GOT3 (cell line): ENCODE measurements at places on chromosomes 1 and 21.

DNA sequence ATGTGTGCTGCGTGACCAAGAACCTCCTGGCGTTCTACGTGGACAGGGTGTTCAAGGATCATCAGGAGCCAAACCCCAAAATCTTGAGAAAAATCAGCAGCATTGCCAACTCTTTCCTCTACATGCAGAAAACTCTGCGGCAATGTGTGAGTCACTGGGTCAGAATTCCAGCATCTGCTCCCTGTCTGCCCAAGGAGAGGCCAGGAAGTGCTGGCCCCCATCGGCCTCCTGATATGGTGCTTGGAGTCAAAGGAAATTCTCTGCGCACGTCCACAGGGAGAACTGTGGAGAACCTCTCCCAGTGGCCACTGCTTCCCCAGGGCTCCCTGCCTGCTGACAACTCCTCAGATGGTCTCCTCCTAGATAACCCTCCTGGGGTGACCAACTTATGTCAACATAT is 25.6 kb upstream of the IL20 start:
- no peak for DNase-seq

GRCh38 chr1:2582391-2582790 is 4.2 kb upstream of the PRXL2B start:
- no peak for DNase-seq

- DNase-seq = no peak
These were observed 126.9 kb upstream of the SLC35F3 start for GRCh38 chr1:233777566-233777965.

DNA sequence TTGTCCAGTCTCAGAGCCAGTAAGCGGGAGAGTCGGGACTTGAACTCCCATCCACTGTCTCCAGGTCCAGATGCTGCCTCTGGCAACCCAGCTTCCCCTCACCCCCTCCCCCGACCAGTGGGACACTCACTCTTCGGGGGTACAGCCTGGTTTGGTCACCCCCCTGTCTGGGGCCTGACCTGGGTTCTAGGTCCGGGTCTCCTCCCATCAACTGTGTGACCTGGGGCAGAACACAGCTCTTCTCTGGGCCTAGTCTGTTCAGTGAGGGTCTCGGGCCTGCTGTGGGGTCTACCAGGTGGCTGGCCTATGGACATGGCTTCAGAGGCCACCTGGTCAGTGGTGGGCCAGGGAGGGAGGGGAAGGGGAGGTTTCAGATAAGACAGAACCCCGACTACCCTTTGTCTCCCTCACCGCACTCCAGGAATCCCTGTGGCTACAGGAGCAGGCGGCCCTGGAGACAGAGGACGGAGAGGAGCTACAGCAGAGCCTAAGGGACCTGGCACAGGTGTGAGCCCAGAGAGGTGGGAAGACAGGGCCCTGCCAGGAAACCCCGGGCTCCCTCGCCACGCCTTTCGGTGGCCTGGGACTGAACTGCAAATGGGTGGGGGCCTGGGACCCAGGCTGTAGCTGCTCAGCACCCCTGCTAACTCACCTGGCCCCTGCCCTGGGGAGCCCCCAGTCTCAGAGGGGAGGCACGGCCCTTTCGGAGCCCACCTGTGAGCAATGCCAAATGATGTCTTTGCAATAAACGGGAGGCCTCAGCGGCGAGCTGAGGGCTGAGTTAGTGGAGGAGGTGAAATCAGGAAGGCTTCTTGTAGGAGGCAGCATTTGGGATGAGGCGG is 4.1 kb upstream of the NBPF3 start:
- no peak for DNase-seq

DNA sequence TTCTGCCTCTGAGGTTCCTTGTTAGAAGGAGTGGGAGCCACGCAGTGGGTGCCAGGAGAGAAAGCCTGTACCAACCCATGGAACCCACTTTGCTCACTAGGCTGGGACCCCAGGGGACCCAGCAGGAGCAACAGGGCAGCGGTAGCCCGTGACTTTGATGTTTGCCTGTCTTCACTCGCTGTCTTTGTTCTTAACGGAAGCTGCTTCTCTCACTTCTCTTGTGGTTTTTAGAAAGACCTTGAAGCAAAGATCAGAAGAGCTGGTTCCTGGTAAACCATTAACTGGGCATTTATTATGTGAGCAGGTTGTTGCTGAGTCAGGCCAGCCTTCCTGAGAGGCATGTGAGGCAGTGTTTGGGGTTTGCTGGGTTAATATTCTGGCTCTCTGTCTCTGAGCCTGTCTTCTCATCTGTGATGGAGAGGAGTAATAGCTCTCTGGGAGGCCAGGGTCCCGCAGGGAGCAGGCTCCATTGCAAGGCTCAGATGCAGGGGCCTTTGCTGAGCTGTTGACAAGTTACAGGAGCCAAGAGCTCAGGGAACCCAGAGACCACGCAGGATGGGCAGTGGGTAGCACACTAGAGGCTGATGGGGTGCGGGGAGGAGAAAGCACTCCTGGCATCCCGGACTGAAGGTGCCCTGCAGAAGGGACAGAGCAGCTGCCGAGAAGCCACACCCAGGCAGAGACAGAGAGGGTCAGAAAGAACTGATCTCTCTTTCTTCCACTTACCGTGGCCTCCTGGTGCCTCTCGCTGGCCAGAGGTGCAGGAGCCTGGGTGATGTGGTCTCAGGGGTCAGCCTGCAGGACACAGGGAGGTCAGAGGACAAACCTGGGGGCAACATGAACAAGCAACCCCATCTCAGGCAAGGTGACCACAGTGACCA is 367.5 kb upstream of the C1orf174 start:
- no peak for DNase-seq

- DNase-seq = no peak
These were observed 69.8 kb downstream of the TNR start for GRCh38 chr1:175673371-175674150.

GRCh38 chr1:180169640-180170195 is 15.0 kb downstream of the QSOX1 start:
- DNase-seq = no peak

- DNase-seq = no peak
These were observed 15.5 kb upstream of the JAK1 start for GRCh38 chr1:64981601-64982533.

DNA sequence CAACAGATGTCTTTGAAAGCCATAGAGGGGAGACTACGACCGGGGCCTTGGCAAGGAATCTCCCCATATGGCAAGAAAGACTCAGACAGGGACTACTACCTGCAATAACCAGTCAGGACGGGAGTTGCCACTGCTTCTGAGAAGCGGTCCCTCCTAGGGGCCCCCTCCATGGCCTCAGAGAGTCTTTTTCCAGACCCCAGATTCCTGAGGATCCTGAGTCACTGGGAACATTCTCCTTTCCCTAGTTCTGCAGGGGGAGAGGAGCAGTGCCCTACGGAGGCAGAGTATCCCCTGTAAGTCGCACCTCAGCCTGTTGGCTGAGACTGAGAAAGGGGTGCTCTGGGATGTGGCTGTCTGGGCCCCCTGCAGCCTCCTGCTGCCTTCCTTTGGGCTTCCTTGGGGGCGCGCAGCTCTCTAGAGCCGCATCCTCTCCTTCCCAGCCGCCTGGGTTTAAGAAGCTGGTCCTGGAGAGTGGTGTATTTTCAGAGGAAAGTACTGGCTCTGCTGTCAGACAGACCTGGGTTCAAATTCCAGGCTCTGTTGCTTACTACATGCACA is 7.8 kb downstream of the GLIS1 start:
- no peak for DNase-seq

GRCh38 chr1:24047110-24047477 is 64.8 kb downstream of the MYOM3 start:
- DNase-seq = no peak

DNA sequence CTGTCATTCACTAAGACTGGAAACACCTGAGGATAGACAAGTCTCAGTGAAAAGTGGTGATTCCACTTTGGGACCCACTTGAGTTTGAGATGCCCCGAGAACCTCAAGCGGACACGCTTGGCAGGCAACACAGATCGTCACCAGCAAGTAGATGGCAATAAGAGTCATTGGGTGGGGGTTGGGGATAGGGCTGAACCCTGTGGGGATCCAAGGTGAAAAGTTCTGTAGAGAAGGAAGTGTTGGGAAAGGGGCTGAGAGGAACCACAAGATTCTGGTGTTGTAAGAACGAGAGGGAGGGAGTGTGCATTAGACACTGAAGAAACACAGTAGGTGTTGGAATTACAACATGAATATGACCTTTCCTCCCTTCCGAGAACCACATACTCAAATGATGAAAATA is 45.4 kb upstream of the TDRD10 start:
- DNase-seq = no peak

- no peak for DNase-seq
These were observed 73.0 kb downstream of the ATG4C start for GRCh38 chr1:62856960-62857359.

- DNase-seq = no peak
These were observed 9.0 kb downstream of the COG2 start for GRCh38 chr1:230651235-230651634.

DNA sequence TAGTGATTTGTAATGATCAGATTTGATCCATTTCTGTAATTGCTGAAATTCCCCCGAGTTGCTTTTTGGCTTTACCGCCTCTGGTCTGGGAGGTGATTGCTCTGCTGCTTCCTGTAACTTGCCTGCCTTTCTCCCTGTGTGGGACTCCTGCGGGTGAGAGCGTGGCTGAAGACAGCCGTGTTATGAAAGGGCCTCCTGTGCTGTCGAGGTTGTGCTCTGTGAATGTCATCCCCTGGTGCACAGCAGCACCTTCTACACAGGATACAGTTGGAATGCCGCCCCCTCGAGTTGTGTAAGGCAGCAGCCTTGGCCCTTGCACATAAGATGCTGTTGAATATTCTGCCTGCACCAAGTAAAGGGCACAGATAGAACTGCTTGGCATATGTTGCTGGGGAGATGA is 5.9 kb downstream of the SOD1 start:
- DNase-seq = no peak

DNA sequence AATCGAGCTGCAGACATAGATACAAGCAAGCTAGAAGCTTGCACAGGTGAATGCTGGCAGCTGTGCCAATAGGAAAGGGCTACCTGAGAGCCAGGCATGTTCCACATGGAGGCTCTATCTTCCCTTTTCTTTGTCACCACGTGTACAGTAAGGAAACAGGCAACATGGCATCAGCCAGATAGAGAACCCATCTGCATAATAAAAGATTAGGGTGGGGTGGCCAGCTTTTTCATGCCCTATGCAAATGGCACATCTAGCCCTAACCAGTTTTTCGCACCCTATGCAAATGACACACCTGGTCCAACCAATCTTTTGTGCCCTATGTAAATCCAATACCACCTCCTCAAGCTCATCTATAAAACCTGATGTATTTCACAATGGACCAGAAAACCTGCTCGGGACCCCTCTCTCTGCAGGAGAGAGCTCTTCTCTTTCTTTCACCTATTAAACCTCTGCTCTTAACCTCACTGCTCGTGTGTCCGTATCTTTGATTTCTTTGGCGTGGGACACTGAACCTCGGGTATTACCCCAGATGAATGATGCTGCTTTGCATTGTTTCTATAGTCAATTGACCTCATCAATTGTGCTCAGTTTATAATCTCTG is 93.9 kb downstream of the SLC30A10 start:
- DNase-seq = no peak

DNA sequence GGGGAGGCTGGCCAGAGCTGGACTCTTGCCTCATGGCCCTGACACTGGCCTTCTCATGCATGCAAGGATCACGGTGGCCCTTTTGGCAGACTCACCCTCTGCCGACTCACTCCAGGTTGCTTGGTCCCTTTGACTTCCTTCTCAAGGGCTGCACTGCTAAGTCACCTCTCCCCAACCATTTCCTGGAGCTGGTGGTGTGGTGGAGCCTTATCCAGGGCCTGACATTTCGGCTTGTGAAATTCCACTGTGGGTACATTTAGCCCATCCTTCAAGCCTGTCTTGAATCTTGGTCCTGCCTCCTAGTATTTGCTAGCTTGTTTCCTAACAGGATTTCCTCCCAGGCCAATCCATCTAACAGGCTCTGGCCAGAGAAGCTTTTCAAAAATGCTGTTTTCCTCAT is 52.6 kb upstream of the JUN start:
- no peak for DNase-seq

GRCh38 chr1:21912038-21912758 is 24.9 kb downstream of the HSPG2 start:
- DNase-seq = no peak

DNA sequence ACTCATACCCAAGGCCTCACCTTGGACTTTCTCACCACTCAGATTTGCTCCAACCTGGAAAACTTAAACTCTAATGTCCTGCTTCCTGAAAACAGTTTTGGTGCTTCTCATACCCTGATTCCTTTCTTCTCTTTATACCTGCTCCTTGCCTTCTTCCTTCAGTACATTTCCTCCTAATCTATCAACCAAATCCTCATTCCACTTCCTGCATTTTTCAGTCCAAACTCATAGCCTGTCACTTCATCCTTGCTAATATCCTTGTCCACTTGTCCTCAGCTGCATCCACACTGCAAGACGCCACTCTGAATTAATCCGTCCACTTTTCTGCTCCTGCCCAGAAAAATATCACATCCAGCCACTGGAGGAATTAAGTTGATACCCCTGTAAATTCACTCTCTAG is 25.9 kb downstream of the PPP1R15B start:
- DNase-seq = no peak

- DNase-seq = no peak
These were observed 125.0 kb upstream of the TMPRSS2 start for GRCh38 chr21:41632748-41633475.

GRCh38 chr1:238324211-238324864 is 433.6 kb upstream of the ZP4 start:
- DNase-seq = no peak

DNA sequence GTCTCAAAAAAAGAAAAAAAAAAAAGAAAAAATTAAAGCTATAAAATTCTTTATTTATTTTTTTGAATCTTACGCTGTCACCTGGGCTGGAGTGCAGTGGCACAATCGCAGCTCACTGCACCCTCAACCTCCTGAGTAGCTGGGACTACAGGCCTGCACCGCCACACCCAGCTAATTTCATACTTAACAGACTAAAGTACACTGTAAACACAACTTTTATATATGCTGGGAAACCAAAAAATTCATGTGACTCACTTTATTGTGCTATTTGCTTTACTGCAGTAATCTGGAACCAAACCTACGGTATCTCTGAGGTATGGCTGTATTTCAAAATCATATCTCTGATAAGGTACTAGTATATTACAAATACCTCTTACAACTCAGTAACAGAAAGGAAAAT is 40.3 kb downstream of the HSF2BP start:
- no peak for DNase-seq

- DNase-seq = no peak
These were observed 56.1 kb downstream of the GADD45A start for GRCh38 chr1:67741121-67741520.

GRCh38 chr1:220511785-220512184 is 16.2 kb upstream of the MARK1 start:
- DNase-seq = no peak
